ENCODE measurements at places on chromosomes 16 and 17.

DNA sequence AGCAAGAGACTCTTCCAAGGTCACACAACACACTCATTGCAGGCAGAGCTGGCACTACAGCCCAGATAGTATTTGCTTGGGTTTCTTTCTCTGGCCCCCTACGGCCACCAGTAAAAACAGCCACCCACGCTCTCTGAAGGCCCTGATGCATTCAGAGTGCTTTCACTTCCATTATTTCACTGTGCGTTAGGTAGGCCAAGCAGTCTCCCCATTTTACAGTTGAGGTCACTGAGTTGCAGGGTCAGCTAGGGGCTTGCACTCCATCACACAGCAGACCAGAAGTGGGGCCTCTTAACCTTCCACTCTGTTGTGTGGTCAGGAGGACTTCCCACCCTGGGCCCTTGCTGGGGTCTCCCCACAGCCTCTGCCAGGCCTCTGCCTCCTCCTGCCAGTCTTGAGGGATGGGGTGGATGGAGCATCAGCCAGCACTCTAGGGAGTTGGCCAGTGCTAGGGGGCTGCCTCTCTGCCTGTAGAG, 2.5 kb downstream of the TBX21 start:
- DNase-seq = no peak

DNA sequence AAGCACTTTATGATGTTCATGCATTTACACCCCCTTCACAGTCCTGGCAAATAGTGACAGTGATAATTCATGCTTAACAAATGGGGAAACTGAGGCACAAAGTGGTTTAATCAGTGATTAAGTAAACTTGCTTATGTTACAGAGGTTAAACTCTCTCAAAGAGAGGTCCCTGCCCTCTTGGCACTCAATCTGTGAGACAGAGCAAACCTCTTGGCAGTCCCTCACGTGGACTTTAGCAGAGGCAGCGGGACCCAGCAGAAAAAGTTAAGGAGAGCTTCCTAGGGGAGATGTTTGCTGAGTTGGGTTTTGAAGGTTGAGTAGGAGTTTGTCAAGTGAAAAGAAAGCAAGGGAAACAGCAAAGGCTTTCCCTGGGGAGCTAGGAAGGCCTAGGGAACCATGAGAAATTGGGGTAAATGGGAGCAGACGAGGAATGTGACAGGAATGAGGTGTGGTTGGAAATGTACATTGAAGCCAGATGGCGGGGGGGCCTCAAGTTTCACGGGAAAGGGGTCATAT, 10.7 kb downstream of the SOCS1 start:
- no peak for DNase-seq

DNA sequence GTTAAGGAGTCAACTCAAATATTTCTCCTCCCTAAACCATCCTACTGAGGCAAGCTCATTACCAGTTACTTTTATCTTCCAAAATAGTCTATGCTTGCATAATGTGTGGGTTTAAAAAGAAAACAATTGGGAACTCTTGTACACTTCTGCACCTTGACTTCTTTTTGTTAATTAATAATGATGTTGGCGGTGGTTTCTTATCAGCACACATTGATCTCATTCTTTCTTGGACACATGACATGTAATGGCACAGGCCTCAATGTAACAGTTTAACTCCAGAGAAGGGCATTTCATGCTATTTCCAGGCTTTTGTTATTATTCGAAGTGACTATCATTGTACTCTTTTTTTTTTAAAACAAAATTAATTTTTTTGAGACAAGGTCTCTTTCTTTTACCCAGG, 7.8 kb downstream of the PLCG2 start:
- no peak for DNase-seq

GRCh38 chr16:17404941-17405689, 65.6 kb downstream of the XYLT1 start:
- DNase-seq = no peak

- no peak for DNase-seq
These were observed 118.2 kb upstream of the SMURF2 start for GRCh38 chr17:64780096-64781013.

DNA sequence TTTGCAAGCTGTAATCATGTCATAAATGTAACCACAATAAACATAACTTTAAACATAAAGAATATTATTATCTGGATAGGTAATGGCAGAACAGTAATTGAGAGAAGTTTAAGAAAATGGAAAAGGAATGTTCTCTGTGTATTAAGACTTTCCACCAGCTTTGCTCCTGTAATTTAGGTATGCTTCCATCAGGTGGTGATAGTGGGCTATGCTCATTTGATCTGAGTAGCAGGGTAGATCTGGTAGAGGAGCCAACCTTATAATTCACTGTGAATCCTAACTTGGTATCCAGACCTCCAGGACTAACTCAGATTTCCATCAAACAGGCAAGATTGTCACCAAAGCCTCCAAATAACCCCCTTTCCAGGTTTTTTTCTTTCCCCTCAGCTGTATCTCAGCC, 137.9 kb upstream of the ZKSCAN2 start:
- DNase-seq = no peak

DNA sequence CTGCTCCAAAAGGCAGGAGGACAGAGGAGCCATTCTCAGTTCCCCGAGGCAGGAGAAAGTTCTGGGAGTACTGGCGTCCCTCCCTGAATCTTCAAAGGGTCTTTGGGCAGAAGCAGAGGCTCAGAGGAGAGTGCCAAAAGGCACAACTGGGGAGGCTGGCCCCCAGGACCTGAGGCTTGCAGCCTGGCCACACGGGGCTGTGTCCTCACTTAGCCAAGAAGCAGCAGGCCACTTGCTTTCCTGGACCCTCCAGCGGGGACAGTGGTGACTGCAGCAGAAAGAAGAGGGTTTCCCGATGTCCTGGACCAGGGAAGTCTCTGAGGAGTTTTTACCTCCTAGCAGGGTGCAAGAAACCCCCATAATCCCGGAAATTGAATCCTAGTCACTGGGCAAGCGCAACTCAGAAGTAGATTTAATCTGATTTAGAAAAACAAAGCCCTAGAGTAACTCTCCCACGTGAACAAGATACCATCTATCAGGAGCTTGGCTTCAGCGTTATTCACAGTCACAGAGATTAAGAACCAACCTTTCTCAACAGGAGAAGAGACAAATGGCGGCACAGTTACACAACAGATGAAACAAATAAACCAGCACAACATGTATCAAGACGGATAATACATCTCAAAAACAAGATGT, 25.5 kb upstream of the BCO1 start:
- no peak for DNase-seq

DNA sequence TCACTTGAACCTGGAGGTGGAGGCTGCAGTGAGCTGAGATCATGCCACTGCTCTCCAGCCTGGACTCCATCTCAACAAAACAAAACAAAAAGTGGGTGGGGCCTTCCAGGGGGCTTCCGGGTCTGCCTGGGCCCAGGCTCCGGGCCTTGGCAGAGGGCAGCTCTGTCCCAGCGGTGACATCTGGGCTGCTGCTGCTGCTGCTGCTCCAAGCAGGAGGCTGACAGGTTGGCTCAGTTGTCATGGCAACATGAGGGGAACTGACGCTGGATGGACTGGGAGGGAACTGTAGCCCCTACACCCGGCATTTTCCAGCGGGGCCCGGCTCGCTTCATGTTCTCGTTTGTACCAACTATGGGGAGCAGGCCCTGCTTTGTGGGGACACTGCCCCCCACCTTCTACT, 4.0 kb downstream of the BAIAP3 start:
- DNase-seq = no peak

DNA sequence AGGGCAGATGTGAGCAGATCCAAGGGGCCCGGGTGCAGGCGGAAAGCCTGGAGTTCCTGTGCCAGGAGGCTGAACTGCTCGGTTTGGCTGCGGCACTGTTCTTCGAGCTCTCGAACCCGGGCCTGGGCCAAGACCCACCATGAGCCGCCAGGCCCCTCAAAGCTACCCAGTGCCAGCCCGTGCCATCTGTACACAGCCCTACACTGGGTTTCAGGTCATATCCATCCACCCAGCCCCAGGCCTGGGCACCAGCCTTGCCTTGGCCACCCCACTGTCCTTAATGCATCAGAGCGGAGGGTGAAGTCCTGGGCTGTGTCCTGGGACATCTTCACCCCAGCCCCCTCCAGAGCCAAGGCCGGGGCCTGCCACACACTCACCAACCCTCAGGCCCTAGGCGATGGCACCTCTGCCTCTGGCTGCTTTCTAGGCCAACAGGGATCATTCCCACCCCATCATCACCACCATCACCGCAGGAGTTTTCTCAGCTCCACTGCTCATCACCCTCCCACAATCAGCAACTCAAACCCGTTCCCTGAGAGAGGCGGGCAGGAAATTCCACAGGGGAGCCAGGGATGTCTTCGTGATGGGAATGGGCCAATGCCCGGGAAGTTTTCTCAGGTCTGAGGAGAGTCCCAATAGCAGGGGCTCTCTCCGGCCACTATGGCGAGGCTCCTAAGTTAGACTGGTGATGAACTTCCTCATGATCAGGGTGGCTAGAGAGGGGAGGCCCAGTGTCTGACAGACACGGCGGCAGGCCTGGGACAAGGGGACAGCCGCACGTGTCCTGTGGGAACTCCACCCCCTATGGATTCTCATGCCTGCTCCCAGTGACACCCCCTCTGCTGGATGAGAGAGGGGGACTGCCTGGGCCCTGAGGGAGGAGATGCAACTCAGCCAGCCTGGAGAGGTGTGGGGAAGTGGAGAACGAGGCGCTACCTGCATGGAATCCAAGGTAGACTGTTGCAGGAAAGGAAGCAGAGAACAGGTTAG, 9.1 kb downstream of the TSPOAP1 start:
- DNase-seq = no peak

GRCh38 chr17:15236281-15237105, 28.6 kb downstream of the PMP22 start:
- no peak for DNase-seq

DNA sequence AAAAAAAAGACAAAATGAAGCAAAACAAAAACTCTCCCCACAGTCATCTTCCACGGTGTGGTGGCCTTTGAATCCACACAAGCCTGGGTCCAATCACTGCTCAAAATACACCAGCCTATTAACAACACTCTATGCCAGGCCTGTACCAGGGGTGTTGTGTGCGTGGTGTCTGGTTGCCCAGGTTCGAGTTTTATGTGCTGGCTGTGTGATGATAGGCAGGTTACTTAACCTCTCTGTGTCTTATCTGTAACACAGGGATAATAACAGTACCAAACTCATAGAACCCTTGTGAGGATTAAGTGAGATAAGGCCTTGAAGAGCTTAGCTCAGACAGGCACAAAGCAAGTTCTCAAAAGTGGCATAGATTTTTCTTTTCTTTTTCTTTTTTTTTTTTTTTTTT, 235.2 kb downstream of the PARN start:
- no peak for DNase-seq

DNA sequence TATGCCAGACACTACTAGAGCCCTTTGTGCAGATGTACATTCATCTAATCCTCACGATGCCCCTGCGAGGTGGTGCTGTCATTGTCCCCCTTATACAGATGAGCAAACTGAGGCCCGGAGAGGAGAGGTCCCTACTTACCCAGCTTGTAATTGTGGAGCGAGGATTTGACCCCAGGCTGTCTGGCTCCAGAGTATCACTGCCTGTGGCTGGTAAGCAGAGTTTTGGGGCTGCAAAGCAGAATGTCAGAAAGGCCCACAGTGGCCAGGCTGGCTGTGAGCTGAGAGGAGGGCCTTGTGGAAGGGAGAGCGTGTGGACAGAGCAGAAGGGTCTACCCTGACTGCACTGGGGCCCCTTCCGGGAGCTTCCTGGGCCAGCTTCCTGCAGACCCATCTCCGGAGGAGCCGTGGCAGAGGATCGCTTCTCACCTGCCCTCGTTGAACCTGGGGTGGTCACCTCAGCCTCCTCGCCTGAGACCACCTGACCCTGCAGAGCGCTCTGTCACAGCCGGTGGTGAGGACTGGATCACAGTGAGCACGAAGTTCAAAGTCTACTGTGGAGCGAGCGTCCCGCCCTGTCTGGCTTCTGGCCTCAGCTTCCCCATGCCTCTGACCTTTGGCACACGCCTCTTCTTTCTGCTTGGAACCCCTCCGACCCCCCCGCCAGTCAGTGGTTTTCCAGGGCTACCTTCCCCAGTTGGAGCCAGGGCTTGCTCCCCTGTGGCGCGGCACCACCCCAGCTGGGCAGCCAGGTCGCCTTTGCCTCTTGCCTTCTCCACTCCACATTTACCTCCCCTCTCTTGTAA, 12.1 kb downstream of the CMIP start:
- no peak for DNase-seq

All from iris pigment epithelial cell (primary cell).